ENCODE measurements at places on chromosomes 13 and 19.
A peak's percentile ranks its signal among the peaks of the same experiment; 100 is the strongest.

- DNase-seq: no peak
Measured at GRCh38 chr13:98083507-98083906, 59.4 kb upstream of the FARP1 start.

GRCh38 chr13:74045583-74045982 lies 88.6 kb downstream of the KLF12 start:
- no peak for DNase-seq

- DNase-seq: no peak
Measured at GRCh38 chr19:16217716-16218451, 20.2 kb downstream of the AP1M1 start.

- no peak for DNase-seq
Measured at GRCh38 chr13:111247552-111247951, 72.9 kb upstream of the TEX29 start.

DNA sequence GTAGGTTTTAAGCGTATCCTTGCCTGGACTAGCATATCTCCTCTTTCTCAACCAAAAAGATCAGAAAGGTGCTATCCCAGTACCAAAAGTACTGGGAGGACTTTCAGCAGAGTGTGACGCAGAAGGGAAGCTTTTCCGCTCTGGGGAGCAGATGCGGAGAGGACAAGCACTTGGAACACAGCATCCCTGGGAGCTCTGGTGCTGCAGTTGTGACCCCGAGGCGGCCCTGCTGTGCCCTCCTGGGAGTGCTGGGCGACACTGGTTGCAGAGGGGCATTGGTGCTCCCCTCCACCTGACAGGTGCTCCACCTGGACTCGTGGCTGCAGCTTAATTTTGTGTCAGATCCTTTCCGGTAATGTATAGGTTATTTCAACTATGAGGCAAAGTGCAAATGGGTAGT lies 3.4 kb downstream of the NAXD start:
- no peak for DNase-seq

DNA sequence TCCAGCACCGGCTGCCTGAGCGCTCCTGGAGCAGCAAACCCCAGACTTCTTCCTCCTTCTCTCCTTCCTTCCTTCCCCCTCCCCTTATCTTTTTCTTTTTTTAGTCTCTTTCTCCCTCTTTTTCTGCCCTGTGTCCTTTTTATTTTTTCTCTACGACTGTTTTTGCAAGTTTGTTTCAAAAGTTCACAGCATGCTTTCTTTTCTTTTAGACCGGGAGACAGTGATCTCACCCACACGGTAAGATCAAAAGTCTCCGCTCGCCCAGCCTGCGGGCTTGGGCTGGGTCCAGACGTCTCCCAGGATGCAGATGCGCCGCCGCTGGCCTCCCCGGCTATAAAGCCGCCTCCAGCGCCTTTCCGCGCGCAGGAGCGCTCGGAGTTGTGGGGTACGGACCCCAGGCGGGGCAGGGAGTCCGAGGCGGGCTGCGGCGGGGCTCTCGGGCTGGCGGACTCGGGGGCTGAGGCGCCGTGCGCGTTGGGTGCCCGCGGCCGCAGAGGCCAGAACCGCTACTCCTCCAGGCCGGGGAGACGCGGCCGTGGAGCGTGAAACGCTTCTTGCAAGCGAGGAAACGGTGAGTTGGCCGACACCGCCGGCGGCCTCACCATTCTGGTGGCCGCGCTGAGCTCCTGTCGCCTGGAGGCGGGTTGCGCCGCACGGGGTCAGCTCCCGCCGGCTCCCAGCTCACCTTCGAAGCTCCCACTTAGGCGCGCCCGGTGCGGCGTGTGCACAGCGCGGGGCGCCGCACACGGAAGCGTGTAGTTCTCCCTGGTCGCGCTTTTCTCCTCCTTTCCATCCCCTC lies 2.0 kb upstream of the TSHZ3 start:
- no peak for DNase-seq

- DNase-seq: no peak
Measured at GRCh38 chr13:99376132-99376531, 68.9 kb upstream of the GPR183 start.

DNA sequence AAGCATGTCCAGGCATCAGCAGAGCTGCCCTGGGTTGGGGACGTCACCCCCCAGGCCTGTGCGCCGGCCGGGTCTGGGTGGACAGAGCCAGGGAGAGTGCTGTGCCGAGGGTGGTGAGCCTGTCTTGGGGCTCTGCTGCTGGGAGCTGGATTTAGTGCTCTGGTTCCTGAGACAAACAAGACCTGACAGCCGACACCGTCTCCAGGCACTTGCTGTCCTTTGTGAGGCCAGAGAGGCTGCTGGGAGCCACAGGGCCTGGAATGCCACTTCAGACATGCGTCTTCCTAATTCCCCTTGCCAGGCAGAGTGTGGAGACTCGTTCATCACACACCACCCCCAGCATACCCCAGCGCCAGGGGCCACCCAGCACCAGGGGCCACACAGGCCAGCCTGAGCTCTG lies 165.8 kb downstream of the KDM4B start:
- DNase-seq: no peak

- DNase-seq: peak; percentile 45
Measured at GRCh38 chr13:99749271-99750019, 222.1 kb downstream of the ZIC5 start.

- no peak for DNase-seq
Measured at GRCh38 chr13:21932996-21933395, 262.1 kb downstream of the FGF9 start.

DNA sequence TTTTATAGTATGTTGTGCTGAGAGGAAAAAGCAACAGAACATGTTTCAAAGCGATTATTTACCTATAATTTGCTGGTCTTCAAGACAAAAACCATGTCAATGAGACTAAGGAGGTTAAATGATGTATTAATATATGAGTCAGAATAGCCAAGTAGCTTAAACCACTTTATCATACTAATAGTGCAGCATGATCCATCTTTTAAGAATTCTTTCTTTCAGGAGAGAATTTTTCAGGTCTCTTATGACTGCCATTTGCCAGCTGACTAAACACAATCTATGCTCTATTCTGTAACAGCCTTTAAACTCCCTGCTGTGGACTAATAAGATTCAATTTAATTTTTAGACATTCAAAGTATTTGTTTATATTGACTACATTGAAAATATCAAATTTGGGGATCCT lies 93.7 kb downstream of the TRPC4 start:
- DNase-seq: no peak

- no peak for DNase-seq
Measured at GRCh38 chr19:39873385-39873784, 27.2 kb upstream of the FBL start.

DNA sequence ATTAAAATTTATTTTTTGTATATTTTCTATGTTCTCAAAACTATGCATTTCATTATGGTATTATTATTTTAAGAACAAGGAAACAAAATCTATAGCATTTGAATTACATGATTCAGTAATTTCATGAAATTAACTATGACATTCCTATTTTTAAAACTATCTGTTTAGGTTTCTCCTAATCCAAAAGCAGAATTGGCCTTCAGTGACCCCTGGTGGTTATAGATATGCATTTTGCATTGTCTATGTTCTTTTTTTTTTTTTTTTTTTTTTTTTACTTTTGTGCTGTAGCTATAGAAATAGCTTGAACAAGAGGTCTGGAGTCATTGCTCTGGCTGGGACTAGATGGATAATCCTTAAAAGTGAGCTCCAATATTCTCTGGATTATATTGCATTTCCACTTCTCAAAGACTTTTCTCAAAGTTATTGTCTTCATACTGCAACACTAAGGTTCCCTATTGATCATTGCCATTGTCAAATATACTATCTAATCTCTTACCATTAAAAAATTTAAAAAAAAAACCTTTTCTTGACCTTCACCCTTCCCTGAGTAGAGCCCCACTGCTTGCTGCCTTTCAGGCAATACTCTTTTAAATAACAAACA lies 15.9 kb upstream of the DNAJC3 start:
- no peak for DNase-seq

DNA sequence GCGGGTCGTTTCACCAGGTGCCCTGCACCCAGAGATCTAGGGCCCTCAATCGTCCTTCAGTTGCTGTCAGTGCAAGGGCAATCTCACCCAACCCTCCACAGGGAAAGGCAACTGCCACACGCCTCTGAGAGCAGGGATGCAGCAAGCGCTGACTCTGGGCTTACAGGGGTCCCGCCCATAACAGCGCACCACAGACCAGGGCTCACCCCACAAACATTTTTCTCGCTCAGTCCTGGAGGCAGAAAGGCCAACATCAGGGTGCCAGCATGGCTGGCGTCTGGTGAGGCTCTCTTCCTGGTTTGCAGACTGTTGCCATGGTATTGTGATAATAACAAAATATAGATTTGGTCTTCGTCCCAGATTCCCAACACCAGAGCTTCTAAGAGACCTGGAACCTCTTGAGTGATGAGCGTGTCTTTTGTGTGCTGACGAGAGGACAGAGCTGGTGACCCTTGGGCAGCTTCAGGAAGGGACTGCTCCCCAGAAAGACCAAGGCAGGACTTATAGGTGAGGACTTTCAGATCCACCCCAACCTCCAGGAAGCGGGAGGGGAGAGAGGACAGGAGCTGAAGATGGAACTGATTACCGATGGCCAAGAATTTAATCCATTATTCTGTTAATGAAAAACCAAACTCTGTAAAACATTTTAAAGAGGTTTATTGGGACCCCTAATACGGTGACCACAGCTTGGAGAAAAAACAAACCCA lies 51.3 kb downstream of the C13orf46 start:
- DNase-seq: no peak

DNA sequence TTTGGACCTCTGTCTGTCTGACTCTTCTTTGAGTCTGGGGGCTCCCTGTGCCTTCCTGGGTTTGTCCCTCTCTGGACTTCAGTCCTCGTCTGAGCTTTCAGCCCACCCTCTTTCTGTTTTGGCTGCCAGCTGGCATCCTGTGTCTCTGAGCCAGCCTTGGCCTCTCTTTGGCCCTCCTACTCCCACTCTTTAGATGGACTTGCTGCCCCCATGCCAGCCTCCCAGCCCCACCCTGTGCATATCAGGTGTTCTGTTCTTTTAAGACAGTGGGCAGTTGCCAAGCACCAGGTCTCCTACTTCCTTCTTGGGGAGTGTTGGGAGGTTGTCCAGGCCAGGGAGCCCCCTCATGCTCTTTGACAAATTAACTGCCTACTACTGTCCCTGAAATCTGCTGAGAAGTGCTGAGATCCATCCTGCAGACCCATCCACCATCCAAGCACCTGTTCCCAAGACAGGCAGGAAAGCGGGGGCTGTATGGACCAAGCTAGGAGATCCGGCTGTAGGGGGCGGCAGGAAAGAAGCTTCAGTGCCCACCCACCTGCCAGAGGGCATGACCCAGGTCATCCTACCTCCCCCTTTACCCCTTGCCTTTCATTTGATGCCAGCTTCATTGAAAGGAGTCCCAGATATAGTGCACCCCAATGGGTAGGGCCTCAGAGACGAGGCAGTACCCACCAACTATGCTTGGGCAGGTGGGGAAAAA lies 9.6 kb downstream of the CIC start:
- no peak for DNase-seq

GRCh38 chr19:42024622-42025111 lies 30.6 kb upstream of the ATP1A3 start:
- no peak for DNase-seq

DNA sequence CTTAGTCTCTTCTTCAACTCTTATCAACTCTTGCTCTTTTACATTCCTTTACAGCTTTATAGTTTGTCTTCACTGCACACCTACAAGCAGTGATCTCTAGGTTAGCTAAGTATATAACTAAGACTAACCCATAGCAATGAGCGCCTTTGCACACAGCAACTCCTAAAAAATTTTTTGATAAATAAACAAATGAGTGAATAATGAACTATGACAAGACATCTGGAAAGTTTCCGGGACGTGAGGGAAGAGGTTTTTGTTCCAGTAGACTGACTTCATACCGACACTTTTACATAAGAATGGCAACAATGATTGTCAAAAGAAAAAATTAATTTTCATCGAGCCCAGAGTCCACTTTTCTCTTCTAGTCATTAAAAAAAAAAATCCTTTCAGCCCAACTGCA lies 98.3 kb downstream of the ELF1 start:
- DNase-seq: no peak

GRCh38 chr19:10699650-10700335 lies 1.4 kb upstream of the QTRT1 start:
- no peak for DNase-seq

DNA sequence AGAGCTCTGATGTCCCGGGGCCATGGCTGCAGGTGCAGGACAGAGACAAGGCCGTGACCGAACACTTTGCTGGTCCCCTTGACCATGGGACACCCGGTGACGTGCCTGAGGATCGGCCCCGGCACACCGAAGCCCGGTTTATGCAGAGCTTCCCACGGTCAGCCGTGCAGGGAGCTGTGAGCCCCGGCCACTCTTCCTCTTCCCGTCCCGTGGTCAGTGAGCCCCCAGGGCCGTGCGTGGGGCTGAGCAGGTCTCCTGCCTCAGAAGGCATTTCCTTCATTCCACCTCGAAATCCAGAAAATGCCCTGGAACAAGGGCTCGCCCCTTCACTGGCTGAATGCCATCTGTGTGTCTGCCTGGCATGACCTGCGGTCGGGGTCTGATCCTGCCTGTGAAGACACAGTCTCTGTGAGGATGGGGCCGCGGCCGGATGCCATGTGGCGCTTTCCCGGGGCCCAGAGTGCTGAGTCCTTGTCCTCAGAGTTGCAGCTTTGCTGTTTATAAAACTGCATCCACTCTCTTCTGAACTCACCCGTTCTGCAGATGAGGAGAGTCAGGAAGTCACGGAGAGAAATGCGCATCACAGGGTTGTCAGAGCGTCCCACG lies 16.9 kb downstream of the MCF2L start:
- DNase-seq: no peak

- no peak for DNase-seq
Measured at GRCh38 chr13:82702513-82702912, 1179.8 kb downstream of the SLITRK1 start.

GRCh38 chr13:36332986-36333385 lies 13.2 kb downstream of the SPART start:
- no peak for DNase-seq

DNA sequence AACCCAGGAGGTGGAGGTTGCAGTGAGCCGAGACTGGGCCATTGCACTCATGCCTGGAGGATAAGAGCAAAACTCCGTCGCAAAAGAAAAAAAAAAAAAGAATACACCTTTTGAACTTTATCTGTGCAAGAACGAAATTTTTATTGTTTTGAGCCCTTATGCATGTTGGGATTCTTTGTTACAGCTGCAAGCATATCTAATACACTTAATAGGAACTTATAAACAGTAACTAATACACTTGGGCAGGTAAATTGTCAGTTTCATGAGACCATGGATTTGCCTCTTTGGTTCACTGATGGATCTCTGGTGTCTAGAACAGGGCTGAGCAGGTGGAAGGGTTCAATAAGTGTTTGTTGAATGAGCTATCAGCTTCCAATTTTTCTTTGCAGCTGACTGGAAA lies 108.1 kb downstream of the CACNA1A start:
- DNase-seq: no peak

DNA sequence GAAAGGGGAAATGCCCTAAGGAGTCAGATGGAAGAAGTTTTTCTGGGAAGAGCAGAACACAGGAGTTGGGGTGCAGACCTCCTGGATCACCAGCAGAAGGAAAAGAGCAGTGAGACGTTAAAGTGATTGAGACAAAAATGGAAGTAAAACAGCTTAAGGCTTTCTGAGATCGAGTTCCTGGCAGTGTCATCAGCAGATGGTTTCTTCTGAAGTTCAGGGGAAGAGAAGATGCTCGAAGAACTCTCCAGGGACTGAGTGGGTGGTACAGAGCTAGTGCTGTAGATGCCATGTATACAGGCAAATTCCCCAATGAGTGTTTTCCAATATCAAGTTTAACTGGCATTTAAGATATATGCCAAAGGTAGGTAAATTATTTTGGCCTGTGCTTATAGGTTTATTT lies 272.2 kb upstream of the KLF12 start:
- DNase-seq: no peak
